ENCODE measurements at places on chromosomes 3 and 15.
A peak's percentile ranks its signal among the peaks of the same experiment; 100 is the strongest.

DNA sequence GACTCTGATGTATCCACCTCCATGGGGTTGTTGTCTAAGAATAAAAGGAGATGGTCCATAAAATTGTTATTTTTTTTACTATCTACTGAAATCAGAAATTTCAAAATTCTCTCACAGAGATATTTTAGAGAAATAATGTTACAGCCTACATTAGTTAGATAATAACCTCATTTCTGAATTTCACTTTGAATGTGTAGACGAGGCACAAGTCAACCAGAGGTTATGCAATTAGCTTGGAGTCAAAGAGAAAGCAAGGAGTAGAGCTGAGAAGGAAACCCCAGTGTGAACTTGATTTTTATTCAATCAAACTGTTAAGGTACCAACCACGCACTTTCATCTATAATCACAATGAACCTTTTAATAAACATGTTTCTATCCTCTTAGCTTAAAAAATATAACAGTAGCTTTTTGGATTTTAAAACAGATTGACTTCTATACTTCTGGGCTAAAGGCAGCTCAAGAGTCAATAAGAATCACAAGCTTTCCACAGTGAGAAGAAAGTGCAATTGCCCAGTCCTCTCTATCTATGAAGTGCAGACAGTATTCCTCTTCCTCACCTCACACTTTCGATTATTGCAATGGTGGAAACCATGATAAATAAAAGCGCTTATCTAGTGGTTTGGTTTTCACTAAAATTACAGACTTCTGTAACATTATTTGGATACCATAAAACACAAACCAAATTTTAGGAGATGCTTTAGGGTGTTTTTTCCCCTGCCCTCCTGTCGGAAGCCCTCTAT is 403.2 kb downstream of the ZBTB20 start:
- no peak for DNase-seq

DNA sequence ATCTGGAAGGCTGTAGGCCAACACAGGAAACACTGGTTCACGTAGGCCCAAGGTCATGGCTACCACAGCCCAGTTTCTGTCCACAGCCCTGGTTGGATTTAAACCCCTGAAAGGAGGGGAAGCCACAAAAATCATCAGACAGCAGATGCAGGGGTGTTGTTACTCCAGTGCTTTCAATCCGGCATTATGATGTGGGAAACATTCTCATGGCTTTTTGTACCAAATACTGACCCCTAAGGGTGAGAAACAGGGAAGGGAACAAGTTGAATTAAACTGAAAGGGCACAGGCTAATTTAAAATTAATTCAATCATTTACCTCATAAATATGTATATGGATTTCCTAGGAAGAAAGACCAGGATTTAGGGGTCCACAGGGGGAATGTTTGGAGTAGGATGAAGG is 375.6 kb downstream of the CTNNB1 start:
- DNase-seq, result no peak

GRCh38 chr3:131427226-131427625 is 45.7 kb downstream of the NUDT16 start:
- no peak for DNase-seq

DNA sequence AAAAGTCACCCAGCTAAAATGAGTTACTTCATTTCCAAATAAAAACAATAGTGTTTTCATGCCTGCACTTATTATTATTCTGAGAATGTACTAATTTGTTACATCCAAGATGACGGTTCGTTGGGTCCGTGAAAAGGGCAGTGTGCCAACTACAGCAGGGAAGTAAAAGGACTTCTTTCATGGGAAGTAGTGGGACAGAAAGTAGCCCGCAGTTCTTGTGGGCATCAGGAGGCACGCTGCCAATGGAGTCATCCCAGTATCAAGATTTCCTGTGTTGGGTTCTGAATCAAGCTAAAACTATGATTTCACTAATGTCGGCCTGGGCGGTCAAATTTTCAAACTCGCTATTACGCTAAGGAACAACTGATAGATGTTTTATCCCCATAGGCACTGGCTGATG is 254.5 kb upstream of the SOX2 start:
- no peak for DNase-seq

DNA sequence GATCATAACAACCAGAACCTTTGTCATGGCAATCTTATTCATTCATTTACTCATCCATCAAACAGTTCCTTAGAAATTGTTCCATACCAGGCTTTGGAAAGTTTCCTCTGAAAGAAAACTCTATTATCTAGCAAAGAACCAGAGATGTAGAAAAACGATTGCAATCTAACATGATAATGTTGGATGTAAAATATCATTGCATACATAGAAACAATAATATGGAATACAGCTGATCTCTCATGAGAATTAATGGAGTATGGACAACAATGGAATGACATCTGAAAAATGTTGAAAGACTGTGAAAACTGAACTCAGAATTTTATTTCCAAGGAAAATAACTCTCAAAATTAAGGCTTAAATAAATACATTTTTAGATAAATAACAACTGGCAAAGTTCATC is 665.4 kb downstream of the NLGN1 start:
- no peak for DNase-seq

GRCh38 chr3:142240708-142241107 is 15.3 kb upstream of the GK5 start:
- DNase-seq, result no peak

GRCh38 chr3:153008226-153008625 is 153.8 kb upstream of the RAP2B start:
- no peak for DNase-seq

- DNase-seq, result no peak
These were observed 142.4 kb downstream of the ZPLD1 start for GRCh38 chr3:102577082-102577789.

- DNase-seq, result peak; percentile 67
These were observed 15.3 kb downstream of the MRPL47 start for GRCh38 chr3:179589143-179589542.

GRCh38 chr3:15223685-15224572 is 17.9 kb downstream of the CAPN7 start:
- no peak for DNase-seq

- no peak for DNase-seq
These were observed 48.6 kb downstream of the CFAP92 start for GRCh38 chr3:128945041-128945877.

GRCh38 chr3:107384907-107385306 is 7.7 kb downstream of the CCDC54 start:
- DNase-seq, result no peak

DNA sequence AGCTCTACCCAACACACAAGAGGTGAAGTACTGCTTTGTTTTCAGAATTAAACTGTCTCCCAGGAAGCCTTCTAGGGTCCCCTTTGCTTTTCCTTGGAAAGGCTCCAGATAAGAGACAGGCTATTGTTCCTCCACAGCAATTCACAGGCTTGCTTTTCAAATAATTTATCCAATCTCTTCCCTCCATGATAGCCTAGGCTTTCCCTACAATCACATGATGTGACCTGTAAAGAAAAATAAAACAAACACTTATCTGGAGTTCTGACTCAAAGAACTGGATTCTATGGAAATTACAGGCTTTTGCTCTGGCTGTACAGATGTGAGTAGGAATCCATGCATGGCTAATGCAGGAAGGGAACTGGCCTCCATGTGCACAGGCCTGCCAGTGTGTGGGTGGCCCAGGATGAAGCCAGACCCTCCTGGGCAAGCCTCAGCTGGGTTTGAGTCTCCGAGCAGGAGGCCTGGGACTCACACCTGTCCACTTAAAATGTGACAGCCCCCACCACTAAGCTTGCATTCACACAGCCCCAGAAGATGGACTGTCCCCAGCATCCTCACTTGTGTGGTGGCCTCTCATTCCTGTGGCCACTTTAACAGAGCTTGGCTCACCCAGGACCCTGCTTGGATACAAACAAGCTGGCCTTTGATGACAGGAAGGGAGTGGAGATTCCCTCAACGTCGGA is 75.8 kb upstream of the LEKR1 start:
- DNase-seq, result no peak

DNA sequence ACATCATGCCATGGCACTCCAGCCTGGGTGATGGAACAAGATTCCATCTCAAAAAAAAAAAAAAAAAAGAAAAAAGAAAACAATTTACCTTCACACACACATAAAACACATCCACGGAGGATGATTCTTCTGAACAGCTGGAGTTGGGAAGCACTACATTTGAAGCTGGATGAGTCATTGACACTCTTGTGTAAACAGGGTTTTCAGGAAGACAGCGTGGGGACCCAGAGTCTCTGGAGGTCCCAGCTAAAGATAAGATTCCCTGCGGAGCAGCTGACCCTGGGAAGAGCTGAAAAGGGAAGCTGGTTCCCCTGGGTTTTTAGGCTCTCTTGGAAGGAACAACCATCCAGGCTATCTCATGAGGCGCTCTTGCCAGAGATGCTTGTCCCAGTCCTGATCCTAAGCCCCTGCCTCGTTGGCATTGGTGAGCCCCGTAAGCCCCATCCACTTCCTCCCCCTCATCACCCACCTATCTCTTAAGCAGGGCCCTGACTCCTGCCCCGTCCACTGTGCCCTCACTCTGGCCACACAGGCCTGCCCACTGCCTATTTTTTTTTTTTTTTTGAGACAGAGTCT is 32.0 kb upstream of the FURIN start:
- DNase-seq, result peak; percentile 69

DNA sequence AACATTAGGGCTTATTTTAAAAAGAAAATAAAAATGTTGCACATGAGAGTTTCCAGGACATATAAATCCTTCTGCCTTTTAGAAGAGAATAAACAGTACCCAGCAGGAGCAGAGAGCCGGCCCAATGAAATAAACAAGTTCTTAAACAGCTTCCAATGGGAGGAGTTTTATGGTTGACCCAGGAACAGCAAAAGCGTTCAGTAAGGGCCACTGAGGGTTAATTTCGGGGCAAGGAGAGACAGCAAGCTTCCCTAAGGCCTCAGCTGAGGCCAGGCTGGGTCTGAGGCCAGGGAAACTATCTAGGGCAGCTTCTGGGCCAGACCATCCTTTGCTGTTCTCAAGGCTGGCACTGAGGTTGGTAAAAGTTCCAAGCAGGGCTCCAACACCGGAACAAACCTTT is 3.4 kb downstream of the PDZRN3 start:
- DNase-seq, result no peak

DNA sequence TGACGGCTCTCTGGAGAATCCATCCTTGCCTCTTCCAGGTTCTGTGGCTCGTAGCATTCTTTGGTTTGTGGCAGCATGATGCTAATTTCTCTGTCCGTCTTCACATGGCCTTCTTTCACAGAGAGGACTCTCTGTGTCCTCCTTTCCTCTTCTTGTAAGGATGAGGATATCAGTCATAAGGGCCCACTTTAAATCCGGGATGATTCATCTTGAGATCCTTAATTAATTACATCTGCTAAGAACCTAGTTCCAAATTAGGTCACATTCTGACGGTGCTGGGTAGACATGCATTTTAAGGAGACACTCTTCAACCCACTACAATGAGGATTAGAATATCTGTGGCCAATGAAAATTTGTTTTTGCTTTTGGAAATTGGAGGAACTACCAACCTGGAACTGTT is 15.7 kb upstream of the GXYLT2 start:
- no peak for DNase-seq

GRCh38 chr3:25897019-25897418 is 107.1 kb downstream of the OXSM start:
- no peak for DNase-seq

DNA sequence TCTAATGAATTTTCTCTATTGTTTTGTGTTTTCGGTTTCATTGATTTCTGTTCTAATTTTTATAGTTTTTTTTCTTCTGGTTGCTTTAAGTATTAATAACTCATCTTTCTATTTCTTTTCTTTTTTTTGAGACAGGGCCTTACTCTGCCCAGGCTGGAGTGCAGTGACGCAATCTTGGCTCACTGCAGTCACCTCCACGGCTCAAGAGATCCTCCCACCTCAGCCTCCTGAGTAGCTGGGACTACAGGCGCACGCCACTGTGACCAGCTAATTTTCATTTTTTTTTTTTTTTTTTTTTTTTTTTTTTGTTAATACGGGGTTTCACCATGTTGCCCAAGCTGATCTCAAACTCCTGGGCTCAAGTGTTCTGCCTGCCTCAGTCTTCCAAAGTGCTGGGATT is 14.5 kb downstream of the KBTBD8 start:
- no peak for DNase-seq

DNA sequence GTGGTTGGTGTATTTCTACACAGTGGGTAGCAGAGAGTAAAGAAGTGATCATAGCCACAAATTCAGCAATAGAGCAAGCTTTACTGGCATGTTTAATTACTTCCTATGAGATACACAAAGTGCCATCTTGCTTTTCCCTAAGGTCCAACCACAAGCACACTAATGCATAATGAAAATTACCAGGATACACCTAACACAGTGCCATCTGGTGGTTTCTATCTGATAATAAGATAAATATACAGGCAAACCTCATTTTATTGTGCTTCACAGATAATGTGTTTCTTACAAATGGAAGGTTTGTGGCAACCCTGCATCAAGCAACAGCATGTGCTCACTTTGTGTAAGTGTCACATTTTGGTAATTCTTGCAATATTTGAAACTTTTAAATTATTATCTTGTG is 223.0 kb downstream of the NSUN3 start:
- DNase-seq, result no peak

DNA sequence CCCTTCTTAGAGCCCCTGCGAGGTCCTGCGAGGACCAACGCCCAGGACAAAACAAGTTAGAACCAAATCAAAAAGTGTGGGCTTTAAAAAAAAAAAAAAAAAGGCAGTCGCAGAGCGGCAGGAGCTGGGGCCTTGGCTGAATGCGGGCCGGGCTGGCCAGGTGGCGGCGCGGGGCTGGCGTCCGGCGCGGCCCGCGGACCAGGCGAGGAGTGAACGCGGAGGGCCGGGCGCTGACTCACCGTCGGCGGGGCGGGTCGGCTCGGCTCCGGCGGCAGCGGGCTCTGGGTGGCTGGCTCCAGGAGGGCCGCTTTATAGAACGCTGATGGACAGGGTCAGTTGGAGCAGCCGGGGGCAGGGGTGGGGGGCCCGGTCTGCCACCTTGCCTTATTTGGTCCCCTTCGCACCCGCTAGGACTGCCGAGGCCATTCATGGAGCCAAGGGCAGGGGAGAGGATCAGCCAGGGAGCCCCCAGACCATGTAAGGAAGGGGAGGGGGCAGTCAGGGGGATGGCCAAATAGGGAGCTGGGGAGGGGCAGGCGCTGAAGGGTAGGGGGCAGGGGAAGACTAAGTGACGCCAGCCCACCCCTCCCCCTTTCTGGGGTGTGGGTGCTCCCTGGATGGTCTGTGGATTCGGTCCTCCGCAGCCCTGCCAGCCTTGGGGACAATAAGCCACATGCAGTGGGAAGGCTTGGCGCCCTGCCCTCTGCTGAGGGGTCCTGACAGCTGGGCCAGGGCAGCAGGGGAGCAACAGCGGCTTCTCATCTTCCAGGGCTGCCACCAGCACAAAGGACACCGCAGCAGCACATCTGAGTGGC is at the start of gene ACTC1:
TSS of gene ACTC1 (minus strand) at position 283 of the 815 bp plus-strand sequence. CDS start 741 bp downstream, outside the sequence.
- DNase-seq, result no peak

GRCh38 chr3:8443829-8444791 is 57.5 kb upstream of the LMCD1 start:
- peak; percentile 1 for DNase-seq

DNA sequence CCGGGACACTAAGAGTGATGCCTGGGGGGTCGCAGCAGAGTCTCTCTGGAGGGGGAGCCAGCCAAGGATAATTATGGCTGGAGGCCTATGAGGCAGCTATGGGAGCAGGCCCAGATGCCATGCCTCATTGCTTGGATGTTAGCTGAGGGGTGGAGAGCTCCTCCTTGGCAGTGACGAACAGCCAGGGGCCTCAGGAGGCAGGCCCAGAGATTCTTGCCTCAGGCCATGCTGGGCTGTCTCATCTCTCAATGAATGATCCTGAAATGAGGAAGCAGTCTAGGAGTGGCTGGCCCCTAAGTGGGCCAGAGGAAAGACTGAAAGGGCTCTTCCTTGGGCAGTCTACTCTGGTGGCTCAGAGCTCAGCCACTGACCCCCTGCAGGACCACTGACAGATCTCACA is 21.3 kb downstream of the KIF9 start:
- DNase-seq, result no peak

GRCh38 chr3:168073842-168074605 is 21.7 kb downstream of the GOLIM4 start:
- DNase-seq, result peak; percentile 44

Data from inflammatory macrophage treated with lipopolysaccharide for 1 hour (primary cell).